Stimulated activated CD4-positive, alpha-beta T cell treated with anti-CD3 and anti-CD28 coated beads, TNF-alpha, amount 100 ng/mL, for 24 hours (primary cell): ENCODE measurements at places on chromosomes 7 and 10.

DNA sequence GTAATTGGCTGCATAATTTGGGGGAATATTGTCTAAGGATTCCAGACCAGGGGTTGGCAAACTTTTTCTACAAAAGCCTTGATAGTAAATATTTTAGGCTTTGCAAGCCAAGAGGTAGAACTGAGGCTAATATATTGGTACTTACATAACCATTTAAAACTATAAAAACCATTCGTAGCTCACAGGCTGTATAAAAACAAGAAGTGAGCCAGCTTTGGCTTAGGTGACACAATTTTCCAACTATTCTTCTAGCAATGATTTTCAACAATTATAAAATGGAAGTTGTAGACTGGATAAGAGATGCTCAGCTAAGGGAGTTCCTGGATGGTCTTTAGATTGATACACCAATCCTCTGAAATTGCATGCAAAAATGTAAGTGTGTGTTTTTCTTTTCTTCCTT lies 1.4 kb downstream of the GPR141 start:
- no peak for DNase-seq

DNA sequence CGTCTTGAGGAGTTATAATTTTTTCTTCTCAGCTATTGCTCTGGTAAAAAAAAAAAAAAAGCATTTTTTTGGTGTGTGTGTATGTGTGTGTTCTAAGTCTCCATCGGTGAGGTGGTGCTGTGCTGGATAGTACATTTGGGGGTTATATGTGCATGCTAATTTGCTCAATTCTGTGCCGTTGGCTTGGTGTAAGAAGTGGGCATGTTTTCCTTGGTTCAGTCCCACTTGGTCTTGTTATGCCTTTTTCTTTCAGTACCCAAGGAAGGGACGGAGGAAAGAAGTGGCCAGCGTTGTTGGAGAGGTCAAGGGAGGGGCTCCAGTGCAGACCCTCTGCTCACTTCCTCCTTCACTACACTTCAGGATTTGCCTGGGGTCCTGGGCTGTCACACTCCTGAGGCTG lies 20.4 kb downstream of the LRMDA start:
- DNase-seq, result no peak

DNA sequence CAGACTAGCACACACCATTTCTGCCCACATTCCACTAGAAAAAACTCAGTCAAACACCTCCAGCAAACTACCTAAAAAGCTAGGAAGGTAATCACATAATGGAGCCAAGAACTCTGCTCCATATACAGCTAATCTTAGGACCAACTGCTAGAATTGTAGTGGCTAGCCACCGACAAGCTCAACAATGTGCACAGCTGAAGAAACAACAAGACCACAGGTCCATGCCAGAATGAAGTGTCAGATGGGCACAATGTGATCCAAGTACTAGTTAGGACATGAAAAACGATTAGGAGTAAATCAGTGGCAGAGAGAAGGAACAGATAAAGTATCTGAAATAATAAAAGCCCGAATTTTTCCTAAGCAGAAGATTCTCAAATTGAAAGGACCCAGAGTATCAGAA lies 38.6 kb downstream of the TMEM106B start:
- DNase-seq, result no peak

DNA sequence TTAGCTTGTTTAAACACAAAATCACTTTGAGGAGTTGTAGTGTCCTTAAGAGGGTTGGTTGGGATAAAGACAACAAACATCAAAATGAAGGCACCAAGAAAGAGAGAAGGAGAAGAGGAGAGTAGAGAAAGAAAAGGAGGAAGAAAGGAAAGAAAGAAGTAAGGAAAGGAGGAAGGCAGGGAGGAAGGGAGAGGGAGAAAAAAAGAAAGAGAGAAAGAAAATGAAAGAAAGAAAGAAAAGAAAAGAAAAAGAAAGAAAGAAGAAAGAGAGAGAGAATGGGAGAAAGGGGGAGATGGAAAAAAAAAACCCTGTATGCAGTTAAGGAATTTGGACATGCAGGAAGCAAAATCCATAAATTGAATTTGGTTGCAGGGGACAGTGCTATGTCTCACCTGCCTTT lies 635.4 kb upstream of the FZD8 start:
- DNase-seq, result no peak

DNA sequence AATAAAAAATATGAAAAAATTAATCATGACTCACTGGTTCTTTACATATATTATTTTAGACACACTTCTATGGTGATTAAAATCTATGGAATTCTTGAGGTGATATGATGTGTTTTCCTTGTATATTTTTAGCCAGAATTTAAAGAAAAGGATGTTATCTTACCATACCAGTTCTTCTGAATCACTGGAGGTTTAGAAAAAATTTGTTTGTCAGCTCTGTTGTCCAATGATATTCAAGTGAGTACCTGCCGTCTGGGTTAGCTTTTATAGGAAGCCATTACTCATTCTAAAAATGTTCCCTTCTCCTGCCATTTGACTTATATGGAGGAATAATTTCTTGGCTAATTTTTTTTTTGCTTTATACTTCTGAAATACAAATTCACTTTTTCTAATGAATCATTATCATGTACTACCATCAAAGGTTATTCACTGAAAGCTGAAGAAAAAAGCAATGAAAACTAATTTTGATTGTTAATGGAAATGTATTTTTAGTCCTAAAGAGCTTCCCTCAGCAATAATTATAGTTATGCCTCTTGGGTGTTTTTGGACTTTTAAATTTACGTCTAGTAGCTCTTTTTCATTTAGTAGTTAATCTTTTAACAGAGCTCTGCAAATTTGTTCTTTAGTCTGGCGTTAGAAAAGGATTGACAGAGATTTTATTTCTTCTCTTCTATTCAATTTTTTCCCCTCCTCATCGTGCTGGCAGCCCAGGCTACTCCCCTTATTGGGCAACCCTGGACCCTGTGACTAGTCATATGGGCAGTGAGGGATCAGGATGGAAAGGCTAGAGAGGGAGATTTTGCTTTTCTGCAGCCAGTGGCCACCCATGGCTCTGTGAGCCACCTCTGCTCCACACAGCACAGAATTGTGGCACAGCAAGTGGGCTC lies 434.2 kb downstream of the LRMDA start:
- DNase-seq, result no peak

- no peak for DNase-seq
These were observed 8.3 kb upstream of the SMKR1 start for GRCh38 chr7:129494041-129494440.

- DNase-seq, result no peak
These were observed 719 bp downstream of the DPY19L1 start for GRCh38 chr7:35036361-35037171.

GRCh38 chr7:97094284-97094930 lies 23.1 kb upstream of the SDHAF3 start:
- no peak for DNase-seq

DNA sequence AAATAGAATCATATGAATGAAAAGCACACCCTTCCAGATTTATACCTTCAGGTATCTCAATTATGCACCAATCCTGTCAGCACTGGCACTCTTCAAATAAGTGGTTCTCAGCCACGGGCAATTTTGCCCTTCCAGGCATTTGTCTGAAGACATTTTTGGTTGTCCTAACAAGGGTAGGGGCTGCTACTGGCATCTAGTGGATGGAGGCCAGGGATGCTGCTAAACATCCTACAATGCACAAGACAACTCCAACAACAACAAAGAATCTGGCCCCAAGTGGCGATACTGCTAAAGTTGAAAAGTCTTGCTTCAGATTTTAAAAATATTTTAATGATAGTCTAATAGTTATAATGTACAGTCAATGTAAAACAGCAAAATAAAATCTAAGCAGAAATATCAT lies 16.1 kb downstream of the CCDC186 start:
- no peak for DNase-seq

- DNase-seq, result no peak
These were observed 49.3 kb upstream of the RAB18 start for GRCh38 chr10:27454837-27455236.
